Activated CD4-positive, alpha-beta memory T cell treated with anti-CD3 and anti-CD28 coated beads, Interleukin-2, amount 10 ng/mL, durations not matched to agents 7 days and 5 days (primary cell): ENCODE measurements at places on chromosomes 1 and 21.

DNA sequence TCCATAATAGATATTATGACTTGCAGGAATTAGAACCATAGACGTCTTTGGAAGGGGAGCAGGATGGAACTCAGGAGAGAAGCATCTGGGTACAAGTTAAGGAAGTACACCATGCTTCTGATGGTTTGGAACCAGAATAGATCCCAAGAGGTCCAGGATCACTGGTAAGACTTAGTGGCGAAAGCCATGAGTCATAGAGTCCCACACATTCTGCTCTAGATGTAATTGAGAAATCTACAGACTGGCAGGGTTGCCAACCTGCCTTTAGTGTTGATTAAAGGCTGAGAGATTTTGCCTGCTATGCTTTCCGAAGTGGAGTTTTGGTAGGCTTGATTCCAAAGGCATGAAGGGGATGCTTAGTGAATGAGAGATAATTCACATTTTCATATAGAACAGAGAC lies 57.1 kb upstream of the C1orf87 start:
- no peaks in the 10 kb centered on the region for H3K27me3 ChIP-seq
- H3K27ac ChIP-seq: no peak overlapping the region
- DNase-seq: no peak
- peaks cover 5% of the 10 kb centered on the region for H3K4me1 ChIP-seq
- no peaks in the 10 kb centered on the region for H3K36me3 ChIP-seq
- no peak overlapping the region for H3K4me3 ChIP-seq

DNA sequence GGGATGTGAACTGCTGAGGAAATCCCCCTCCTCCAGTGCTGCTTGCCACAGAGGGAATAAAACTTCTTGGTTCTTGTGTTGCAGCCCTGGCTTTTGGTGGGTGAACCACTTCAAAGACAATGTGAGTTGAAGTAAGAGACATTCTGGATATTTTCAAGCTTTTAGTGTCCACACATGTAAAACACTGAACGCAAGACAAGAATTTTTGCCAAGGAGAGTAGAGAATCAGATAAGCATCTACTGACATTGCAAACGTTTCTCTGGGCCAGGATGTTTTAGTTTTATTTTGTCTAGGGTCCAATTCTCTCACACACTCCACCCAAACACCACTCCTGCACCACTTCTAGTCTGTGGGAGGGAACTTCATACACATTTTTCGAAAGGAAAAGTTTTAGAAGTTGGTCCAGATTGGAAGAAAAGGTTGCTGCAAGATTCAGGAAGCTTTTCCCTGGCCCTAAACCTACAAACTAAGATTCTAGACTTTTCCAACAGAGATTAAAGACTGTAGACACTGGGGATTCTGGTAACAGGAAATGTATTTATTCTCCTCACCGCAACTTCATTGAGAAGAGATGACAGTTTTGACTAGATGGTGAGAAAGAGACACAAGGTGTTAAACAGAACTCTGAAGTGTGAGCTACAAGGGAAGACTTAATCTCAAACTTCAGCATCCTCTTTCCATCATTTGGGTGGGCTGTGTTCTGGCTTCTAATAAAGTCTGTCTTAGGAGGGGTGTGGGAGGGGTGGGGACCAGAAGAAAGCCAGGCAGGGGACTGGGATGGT lies 16.1 kb downstream of the FASLG start:
- H3K4me3 ChIP-seq: no peak overlapping the region
- H3K36me3 ChIP-seq: peaks cover 3% of the 10 kb centered on the region
- peaks cover 67% of the 10 kb centered on the region for H3K4me1 ChIP-seq
- H3K27ac ChIP-seq: peak overlapping the region; percentile 64
- no peak for DNase-seq

- H3K27me3 ChIP-seq: no peaks in the 10 kb centered on the region
- no peaks in the 10 kb centered on the region for H3K4me1 ChIP-seq
- DNase-seq: no peak
- no peaks in the 10 kb centered on the region for H3K36me3 ChIP-seq
- H3K27ac ChIP-seq: no peak overlapping the region
Observed at GRCh38 chr1:219075121-219075879, 98.4 kb upstream of the LYPLAL1 start.

DNA sequence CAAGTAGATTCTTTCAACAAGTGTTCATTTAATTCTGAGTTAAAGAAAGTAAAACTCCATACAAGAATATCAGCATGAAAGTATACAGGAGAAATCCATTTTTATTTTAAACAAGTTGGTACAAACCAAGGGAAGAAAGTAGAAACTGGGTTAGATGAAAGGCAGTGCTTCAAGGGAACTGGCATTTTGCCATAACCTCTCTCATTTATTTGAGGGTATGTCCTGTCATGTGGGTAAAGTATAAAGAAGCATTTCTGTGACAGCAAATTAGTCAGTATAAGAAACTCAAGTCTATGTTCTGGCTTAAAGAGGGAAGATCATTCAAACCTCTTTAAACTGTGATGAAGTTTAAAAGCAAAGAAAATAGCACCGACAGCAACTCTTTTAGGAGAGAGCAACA lies 32.0 kb downstream of the OLFM3 start:
- H3K4me1 ChIP-seq: no peaks in the 10 kb centered on the region
- no peak for DNase-seq
- no peak overlapping the region for H3K27ac ChIP-seq
- H3K4me3 ChIP-seq: no peak overlapping the region
- no peaks in the 10 kb centered on the region for H3K27me3 ChIP-seq

DNA sequence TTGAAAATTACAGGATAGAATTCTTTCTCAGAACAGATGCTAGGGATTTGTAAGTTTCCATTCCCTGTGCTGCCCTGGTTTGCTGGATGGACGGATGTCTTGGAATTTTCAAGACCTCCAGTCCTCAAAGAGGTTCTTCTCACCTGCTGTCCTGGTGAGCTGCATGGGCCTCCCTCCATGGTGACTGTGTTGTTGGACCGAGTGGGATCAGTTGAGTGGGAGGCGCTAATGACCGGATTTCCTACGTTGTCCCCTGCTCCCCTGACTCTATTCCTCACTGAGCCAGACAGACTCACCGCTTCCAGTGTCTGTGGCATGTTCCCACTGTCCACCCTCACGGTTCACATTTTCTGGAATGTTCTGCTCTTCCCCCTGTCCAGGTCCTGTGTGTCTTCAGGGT lies 229.8 kb downstream of the CAMTA1 start:
- no peaks in the 10 kb centered on the region for H3K36me3 ChIP-seq
- DNase-seq: no peak
- peaks cover 3% of the 10 kb centered on the region for H3K27me3 ChIP-seq
- H3K27ac ChIP-seq: no peak overlapping the region
- no peaks in the 10 kb centered on the region for H3K4me1 ChIP-seq
